ENCODE measurements at places on chromosomes 5 and 9.

GRCh38 chr5:131944702-131945550 lies 537 bp downstream of the MEIKIN start:
- DNase-seq, result no peak

- no peak for DNase-seq
Observed at GRCh38 chr9:114450833-114451706, 54.2 kb downstream of the WHRN start.

GRCh38 chr9:136799079-136799853 lies 3.1 kb downstream of the CCDC183 start:
- DNase-seq, result no peak

DNA sequence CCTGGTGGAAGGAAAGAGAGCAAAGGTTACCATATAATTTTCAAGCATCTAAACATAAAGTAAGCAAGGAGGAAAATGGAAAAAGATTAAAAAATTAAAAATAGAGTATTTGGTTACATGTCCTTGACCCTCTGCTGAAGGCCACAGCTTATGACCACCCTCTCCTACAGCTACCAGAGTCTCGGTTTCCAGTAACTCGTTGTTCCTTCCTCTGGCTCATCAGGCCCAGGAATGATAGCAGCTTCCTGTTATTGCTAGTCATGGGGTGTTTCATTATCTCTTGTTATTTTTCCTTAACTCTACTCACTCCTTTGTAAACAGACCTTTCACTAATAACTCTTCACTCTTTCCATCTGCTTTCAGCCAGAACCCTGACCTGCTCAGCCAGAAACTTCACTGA lies 102.2 kb downstream of the YTHDC2 start:
- no peak for DNase-seq

- DNase-seq, result no peak
Observed at GRCh38 chr5:10634562-10634961, 70.7 kb downstream of the ANKRD33B start.

- DNase-seq, result no peak
Observed at GRCh38 chr9:124345063-124345462, 70.2 kb downstream of the PSMB7 start.
